ENCODE measurements at places on chromosomes 11 and 22.

DNA sequence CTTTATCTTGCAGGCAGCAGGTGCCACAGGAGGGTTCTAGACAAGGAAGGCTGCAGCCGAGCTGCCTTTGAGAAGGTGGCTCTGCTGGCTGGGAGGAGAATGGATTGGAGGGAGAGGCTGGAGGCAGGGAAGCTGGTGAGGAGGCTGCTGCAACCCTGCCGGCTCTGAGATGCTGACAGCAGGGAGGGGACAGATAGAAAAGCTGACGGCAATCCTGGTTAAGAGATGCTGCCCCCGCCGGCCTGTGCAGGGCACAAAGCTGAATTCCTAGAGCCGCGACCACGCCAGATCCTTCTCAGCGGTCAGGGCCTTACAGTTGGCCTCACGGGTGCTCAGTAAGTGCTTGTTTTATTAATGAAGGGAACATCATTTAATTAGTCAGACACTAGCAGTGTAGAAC, 105.4 kb downstream of the CACNA1I start:
- no peak for DNase-seq

- DNase-seq: no peak
Observed at GRCh38 chr11:85803920-85804319, 7.0 kb downstream of the SYTL2 start.

GRCh38 chr22:23128269-23129108, 13.3 kb downstream of the RSPH14 start:
- DNase-seq: peak; percentile 22

GRCh38 chr11:75293903-75294302, 53.3 kb downstream of the TPBGL start:
- no peak for DNase-seq

DNA sequence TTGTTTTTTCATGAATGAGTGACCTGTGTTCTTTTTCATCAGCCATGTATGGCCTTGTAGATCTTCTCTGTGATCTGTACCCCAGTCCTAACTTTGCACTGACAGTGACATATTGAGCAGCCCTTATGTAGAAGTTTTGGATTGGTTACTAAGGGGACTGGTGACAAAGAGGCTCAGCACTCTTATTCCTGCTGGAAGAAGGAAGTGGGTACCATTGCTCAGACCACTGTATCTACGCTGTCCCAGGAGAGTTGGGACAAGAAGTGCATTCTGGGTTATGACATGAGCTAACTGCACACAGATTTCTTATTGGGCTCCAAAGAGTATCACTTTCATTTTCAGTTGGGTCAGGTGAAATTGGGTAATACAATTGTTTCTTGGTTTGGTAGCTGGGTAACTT, 107.8 kb upstream of the RASSF10 start:
- no peak for DNase-seq

DNA sequence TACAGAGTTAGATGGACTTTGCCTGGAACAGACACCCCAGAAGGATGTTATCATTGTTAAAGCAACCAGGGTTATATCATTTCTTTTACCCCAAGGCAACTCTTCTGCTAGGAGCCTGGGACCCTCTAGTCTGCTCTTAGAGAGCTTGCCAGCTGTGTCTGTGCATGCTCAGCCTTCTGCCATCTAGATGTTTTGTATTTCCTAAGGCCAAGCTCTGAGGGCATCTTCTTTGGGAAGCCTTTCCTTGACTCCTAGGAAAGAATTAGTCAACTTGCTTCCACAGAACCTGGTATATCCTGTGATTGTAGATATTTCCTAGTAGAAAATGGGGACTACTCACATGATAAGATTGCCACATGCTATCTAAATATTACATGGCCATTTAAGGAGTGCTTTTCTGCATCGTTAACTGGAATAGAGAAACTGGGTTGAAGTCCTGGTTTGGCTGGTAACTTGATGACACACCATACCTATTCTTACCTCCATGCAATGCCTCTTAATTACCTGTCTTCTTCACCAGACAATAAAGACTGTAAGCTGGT, 87.6 kb downstream of the STIM1 start:
- no peak for DNase-seq

DNA sequence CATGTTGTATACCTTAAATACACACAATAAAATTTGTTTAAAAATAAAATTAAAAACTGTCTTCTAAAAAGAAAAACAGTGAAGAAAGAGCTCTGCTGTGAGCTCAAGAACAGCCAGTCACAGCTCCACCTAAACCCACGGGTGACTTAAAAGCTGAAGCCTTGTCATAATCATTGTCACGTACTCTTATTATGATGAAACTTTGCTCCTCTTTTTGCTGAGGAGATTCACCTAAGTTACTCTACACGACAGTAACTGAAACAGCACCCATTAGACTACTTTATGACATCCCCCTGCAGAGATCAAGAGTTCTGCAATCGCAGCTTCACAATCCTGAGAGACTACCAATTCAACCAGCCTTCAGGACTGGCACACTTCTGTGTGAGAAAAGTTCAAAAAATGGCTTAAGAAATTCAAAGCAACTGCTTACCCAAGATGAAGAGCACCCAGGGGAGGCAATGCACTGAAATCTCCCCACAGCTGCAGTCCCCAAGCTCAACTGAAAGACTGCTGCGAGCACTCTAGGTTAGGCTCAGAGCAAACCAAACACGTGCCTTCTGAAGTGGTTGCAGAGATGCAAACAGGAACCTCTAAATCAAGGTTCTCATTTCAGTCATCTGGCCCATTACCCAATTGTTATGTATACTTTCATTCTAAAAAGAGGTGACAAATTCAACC, at the start of gene JAML:
JAML (minus strand) TSS at position 501 of the 678 bp plus-strand sequence. CDS start 10,145 bp downstream, outside the sequence.
- DNase-seq: no peak

GRCh38 chr11:44861849-44862557, 88.7 kb downstream of the TP53I11 start:
- no peak for DNase-seq

DNA sequence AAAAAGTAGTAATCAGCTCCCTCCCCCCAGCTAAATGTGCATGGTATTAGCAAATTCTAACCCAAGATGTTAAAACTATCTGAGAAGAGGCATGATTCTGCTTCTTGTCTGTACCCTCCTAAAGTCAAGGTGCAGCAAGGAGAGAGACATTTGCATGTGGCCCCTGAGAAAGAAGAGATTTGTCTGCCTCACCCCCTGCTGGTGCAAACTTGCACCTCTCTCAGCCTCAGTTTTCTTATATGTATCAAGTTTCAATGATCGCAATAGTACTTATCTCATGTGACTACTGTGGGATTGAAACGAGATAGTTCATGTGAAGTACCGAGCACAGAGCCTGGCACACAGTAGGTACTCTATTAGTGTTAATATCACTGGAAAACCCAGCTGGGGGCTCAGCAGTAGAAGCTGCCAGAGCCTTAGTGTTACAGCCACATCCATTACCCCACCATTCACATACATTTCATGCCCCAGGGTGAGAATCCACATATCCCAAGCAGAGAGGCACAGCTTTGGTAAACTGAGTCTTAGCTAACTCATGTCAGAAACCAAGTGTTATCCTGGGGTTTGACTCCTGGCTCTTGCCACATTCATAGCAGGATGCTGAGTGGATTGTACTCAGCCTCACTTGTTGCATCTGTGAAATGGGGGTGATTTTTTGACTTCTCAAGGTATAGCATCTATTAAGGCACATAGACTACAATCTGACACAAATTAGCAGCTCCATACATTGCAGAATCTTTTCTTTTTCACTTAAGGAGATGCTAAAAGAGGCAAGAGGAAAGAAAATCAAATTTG, 24.9 kb downstream of the CD44 start:
- no peak for DNase-seq

- no peak for DNase-seq
Observed at GRCh38 chr11:17272801-17273200, 3.7 kb upstream of the NUCB2 start.

- DNase-seq: no peak
Observed at GRCh38 chr22:27393371-27393770, 408.2 kb downstream of the MN1 start.

DNA sequence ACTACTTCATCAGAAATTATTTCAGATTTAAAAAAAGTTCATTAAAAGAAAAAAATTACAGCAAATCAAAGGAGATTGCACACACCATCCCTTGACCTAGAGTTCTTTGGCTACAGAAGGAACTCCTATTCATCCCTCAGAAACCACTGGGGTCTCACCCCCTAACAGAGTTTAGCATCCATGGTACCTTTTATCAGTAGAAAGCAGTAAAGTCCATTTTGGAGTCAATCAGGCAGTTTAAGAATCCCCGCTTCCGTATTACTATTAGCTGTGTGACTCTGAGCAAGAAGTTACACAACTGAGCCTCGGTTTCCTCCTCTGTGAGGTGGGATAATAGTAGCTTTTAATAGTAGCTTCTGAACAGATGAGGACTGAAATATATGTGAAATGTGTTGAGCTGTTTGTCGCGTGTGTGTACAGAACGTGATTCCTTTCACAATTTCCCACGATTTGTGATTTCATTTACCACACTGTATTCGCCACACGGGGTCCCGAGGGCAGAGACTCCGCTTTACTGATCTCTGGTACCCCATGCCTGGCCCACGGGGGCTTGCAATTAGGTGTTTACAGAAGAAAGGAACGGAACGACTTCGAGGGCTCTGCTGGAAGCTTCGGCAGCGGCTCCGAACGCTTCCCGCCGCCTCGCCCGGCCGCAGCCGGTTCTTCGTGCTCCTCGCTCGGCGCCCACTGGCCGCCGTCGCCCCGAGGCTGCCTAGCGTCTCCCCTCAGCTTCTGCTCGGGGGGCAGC, 72.5 kb upstream of the ZBED5 start:
- DNase-seq: no peak

DNA sequence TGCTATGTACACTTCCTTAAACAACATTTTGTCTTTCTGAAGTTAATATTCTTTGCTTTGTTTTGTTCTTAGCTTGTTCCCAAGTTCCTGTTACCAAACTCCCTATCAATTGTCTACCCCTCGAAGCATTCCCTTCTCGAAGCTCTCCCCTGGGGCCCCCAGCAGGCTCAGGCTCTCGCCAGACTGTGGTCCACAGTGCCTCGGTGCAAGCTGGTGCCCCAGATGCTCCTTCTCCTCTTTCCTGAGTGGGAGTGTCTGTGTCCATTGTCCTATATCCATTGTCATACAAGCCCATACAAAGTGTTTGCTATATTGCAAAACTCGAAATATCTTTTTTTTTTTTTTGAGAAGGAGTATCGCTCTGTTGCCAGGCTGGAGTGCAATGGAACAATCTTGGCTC, 51.7 kb upstream of the RTL6 start:
- no peak for DNase-seq

DNA sequence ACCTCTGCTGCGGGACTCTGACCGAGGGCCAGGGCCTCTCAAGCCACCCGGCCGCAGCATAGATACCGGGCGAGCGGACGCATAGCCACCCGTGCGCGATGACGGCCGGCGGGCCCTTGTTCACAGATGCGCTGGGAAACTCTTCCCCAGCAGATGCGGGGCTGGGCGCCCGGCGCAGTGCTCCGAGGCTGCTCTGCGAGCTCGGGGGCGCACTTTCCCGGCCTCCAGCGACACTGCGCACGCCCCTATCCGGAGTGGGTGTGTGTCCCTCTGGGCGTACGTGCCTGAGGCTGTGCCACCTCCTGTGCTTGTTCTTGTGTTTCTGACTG, 104.7 kb upstream of the E2F8 start:
- DNase-seq: no peak

- no peak for DNase-seq
Observed at GRCh38 chr11:14930369-14930768, 38.3 kb upstream of the CYP2R1 start.

- no peak for DNase-seq
Observed at GRCh38 chr11:93572171-93572570, 29.0 kb upstream of the SMCO4 start.

DNA sequence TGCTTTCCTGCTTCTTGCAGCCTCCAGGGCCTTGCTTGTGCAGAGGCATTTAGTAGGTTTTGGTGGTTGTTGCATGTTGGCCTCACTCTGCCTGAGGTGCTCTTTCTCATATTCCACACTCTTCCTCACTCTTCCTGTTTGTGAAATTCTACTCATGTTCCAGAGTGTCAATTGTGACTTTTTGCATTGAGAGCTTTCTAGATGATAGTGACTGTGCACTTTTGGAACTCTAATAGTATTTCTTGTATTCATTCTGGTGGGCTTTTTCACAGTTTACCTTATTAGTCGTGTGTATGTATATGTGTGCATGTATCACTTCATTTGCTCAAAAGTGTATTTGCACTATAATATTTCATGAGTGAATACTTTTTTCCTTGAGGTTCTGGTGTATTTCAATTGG, 11.3 kb downstream of the HSD17B12 start:
- DNase-seq: no peak

GRCh38 chr11:130183878-130184610, 24.5 kb downstream of the ST14 start:
- DNase-seq: no peak

DNA sequence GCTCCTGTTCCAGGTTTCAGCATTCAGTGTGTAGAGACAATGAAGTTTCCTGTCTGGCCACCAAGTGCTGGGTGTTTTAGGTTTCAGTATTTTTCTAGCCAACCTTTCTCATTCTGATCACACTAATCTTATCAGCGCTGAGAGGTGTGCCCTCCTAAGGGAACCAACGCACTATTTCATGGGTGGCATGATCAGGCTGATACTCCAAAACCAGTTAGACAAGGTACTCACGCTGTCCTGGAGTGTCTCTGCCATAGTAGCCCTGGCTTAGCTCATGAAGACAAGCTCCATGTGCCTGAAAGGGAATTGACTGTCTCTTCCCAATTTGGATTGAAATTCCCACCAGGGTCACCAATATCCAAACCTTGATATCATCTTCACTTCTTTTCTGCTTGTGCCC, 8.0 kb upstream of the RAB38 start:
- no peak for DNase-seq

GRCh38 chr11:16166571-16166970, 189.8 kb downstream of the SOX6 start:
- DNase-seq: no peak

GRCh38 chr11:133497477-133498140, 34.7 kb downstream of the OPCML start:
- no peak for DNase-seq

DNA sequence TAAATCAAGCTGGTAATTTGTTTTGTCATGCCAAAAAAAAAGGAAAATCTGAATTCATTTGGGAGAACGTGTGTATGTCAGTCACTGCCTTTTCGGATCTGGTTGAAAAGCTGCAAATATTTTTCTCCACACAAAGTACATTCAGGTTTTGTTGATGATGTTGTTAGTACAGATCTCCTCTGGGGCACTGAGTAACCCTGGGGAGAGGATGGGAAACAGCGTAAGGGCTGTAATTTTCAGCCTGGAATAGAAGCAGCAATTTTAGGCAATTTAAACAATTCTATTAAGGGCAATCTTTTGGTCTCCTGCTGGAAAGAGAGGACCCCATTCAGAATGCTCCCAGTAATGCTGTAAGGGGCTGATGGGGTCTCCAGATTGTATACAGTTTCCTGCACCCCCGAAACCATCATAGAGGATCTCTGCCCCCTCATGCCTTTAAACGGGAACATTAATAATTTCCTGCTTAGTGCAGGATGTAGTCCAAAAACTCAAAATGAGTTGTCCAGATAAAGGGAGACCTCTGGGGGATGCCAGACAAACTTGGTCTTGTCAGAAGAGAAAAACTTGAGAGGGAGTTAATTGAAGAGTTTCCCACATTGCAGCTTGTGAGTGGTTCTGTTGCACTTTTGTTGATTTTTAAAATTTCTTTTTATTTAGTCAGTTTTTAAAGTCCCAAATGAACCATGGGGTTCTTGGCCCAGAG, 132.3 kb downstream of the COMMD9 start:
- no peak for DNase-seq

- DNase-seq: no peak
Observed at GRCh38 chr11:9263840-9264315, 1.3 kb downstream of the DENND5A start.
